ENCODE measurements at places on chromosomes 1 and 21. TPM values are rescaled to one million over a fixed set of nuclear protein-coding genes. Genes with fewer than 3 reads are reported as not detected.

DNA sequence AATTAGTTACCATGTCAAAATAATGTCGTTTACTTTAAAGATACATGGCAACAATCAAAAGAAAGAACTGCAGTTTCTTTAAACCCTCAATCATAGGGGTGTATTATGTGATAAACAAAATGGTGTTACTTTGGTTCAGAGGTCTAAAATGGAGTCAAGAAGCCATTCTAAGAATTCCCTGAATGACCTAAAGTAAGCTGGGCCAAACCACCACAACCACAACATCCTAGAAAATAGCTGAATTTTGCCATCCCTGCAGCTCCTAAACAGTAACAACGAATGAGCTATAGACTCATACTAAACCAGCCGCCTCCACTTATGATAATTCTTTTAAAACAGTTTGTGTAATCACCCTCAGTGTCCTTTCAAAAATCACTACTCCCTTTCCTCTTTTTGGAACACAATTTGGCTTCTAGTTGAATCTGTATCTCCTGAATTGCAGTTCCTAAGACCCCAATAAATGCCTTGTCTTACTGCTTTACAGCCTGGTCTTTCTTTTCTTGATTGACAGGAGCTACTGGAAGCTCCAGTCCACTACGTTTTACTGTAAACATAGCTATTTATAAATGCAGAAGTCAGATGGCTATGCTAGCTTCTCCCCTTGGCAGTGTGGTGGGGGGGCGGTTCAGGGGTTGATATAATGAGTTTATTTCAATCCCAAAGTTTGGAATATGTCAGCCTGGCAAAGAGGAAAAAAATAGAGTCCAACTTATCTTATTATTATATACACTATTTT is 84.3 kb downstream of the PLPPR4 start:
- DNase-seq: no peak

The PYGO2 gene
- 44.6 TPM for total RNA-seq

The PIP5K1A gene
- total RNA-seq: 122 TPM

The HLX gene
- total RNA-seq: 0.75 TPM

- DNase-seq: no peak
These were observed 67.7 kb downstream of the PTGER3 start for GRCh38 chr1:70979881-70980280.

GRCh38 chr1:201053155-201053860 is 29.8 kb upstream of the KIF21B start:
- no peak for DNase-seq

DNA sequence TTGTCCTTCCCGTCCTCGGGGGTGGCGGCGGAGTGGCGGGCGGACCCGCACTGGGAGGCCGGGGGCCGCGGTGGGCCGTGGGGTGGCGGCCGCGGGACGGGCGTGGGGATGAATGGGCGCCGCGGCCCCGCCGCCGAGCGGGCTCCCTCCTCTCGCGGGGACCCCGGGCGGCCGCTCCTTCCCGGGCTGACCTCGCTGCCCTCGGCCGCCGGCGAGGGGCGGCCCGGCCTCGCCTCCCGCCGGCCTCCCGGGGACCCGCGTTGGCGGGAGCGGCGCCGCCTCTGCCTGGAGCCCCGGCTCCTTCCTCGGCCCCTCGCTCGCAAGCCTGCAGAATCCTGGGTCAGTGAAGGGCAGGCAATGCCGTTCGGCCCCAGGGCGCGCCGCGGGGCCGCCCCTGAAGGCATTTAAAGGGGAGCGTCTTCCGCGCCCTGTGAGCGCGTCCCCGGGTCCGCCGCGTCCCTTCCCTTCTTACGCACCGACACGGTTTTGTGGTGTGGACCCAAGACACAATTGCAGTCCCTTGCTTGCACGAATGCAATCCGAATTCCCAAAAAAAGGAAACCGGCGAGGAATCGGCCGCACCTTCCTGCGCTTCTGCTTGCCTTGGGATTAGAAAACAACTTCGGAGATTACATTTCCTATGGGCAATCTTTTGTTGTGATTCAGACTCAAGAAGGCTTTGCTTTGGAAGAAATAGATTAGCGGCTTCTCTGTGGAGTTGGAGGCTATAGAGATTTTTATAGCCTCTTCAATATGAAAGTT is 776 bp downstream of the ITSN1 start:
- DNase-seq: peak; percentile 29

DNA sequence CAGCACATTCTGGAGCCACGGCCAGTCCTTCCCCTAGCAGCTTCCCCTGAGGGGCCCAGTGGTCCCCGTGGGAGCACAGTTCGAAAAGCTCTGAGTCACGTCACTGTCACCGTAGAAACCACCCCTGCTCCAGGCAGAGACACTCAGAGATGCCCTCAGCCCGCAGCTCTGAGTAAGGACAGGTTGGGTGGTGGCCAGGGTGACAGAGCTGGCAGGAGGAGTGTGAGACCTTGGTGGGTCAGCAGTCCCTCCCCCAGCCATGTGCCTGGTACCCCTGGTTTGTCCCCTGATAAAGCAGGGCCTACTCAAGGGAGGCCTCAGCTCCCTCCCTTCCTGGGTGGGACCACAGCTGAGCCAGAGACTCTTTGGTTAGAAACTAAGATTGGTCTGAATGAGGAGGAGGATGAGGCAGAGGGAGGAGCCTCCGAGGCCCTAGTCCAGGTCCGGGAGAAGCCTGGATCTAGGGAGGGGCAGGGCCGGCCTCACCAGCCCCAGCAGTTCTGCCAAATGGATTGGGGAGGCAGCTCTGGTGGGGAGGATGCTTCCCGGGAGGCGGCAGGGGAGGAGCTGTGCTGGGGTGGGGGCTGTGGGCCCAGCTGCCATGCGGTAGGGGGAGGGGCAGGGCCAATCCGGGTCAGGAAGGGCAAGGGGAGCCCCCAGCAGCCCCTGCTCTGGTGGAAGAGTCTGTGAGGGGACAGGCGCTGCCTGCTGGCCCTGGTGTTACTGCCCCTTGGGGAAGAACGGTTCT is 55.2 kb downstream of the SLC9A1 start:
- DNase-seq: no peak

DNA sequence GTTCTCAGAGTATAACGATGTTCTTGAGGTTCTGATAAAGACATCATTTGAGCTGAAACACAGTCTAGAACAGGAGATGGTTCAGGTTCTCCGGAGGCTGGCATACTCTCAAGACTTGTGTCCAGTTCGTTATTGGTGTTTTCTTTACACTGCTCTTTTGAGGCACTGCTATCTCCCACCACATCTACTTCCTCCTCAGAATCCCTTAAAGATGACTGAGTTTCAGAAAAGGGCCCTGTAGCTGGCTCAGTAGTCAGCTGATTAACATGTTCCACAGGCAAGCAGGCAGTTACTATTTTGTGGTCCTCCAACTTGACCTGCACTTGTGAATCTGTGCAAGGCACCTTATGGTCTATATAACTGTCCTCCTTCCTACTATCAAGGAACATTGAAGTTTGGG is 50.2 kb downstream of the ZZZ3 start:
- DNase-seq: no peak

- DNase-seq: no peak
These were observed 83.4 kb downstream of the MATN1 start for GRCh38 chr1:30639881-30640452.

DNA sequence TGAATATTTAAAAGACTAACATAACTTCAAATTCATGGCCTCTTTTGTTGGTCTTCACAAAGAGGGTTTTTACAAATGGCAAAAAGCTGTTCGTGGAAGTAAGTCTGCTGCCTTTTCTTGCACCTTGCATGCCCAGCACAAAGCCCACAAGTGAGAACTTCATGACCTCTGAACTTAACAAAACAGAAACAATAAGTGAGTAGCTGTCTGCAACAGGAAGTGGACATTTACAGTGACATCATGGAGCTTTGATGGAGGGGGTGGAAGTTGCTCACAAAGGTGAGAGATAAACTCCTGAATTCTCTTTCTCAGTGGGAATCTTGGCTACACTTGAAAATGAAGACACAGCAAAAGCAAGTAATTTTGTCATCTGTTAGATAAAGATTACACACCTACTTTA is 303.3 kb upstream of the DEPDC1 start:
- DNase-seq: no peak

DNA sequence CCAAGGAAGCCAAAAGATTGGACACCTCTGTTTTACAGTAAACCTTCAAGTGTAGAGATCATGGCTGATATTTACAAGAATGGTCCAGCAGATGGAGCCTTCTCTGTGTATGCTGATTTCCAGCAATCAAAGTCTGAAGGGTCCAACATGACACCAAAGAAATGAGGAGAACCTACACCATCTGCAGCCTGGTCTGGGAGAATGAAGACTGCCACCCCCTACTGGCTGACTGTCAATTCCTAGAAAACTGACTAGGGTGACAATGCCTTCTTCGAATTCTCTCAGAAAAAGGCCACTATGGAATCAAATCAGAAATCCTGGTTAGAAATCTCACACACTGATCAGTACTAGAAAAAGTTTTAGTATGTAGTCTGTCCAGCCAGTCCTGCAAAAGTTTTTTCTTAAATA is 83.3 kb downstream of the CDC42BPA start:
- no peak for DNase-seq

- DNase-seq: no peak
These were observed 593.3 kb downstream of the MATN1 start for GRCh38 chr1:30130099-30130498.
